ENCODE measurements at places on chromosomes 3 and 15. TPM values are rescaled to one million over a fixed set of nuclear protein-coding genes. Genes with fewer than 3 reads are reported as not detected.

Gene GOLGA8Q
- total RNA-seq = 0.47 TPM

Gene MME
- 20.7 TPM for total RNA-seq

Gene HOMER2
- 62.0 TPM for total RNA-seq

Gene GP5
- total RNA-seq = 3.3 TPM

Gene ZNF385D
- 0.09 TPM for total RNA-seq

Gene PAQR5
- 0.19 TPM for total RNA-seq

Gene HDC
- total RNA-seq = 3.0 TPM

Gene ABI3BP
- 4.2 TPM for total RNA-seq

Data from liver (tissue), 10 donors.